ENCODE measurements at places on chromosomes 11 and 22.

DNA sequence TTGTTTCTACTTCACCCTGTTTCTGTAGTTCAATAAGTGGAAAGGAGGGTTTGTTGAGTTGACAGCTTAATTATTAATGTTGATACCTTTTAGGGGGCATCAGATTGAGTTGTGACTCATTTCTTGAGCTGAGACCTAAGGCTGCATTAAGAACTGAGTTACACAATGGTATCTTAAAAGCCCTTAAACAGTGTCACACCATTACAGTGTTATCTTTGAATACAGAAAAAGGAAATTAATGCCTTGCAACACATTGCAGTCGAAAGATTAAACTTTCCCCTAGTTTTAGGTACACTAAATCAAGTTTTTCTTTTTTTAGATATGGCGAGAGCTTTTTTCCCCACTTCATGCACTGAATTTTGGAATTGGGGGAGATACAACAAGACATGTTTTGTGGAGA lies 16.7 kb downstream of the PAFAH1B2 start:
- no peak for DNase-seq

GRCh38 chr22:22789233-22789921 lies 98.2 kb upstream of the IGLL5 start:
- DNase-seq = no peak

GRCh38 chr11:106063009-106063408 lies 14.1 kb downstream of the KBTBD3 start:
- DNase-seq = no peak

DNA sequence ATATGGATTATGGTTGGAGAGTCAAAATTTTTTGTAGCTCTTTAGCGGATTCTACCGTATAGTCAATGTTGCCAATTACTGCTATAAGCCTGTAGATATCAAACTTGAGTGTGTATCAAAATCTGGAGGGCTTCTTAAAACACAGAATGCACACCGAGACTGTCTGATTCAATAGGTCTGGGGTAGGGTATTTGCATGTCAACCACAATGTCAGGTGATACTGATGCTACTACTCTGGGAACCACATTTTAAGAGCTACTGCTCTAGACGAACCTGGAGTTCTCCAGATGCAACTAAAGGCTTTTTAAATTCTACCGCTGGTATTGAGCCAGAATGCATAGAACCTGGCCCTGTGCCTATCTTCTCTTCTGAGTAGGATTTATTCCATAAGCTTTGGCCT lies 15.8 kb upstream of the MS4A4A start:
- DNase-seq = no peak

DNA sequence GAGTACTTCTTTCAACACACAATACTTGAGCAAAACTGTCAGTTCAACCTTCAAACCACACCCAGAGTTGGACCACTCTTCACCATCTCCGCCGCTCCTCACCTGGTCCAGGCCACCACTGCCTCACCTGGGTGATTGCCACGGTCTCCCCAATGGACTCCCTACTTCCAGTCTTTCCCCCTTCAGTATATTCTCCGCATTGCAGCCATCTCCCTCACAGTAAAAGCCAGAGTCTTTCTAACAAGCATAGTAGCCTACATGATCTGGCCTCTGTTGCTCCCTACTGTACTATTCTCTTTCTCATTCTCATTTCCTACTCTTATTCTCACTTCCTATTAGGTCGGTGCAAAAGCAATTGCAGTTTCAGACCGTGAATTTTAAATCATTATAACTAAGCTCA lies 28.5 kb downstream of the AASDHPPT start:
- no peak for DNase-seq

Data from right forelimb (tissue), 1 donor.